ENCODE measurements at places on chromosomes 3 and 15.

DNA sequence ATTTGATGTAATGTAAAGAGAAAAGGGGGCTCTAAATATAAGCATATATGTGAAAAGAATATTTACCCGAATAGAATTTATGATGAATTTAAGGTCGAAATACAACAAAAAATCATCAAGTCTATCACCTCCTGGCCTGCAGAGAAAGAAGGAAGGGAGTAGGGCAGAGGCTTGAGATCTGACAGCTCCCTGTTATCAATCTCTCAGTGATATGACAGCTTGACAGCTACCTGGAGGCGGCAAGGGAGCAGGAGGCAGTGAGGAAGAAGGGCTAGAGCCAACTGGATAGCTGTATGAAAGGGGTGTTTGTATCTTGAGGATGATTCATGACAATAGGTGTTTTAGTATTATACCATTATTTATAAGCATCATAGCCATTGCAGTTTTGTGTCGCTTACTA lies 299.8 kb upstream of the DNAJC19 start:
- no peak for DNase-seq

DNA sequence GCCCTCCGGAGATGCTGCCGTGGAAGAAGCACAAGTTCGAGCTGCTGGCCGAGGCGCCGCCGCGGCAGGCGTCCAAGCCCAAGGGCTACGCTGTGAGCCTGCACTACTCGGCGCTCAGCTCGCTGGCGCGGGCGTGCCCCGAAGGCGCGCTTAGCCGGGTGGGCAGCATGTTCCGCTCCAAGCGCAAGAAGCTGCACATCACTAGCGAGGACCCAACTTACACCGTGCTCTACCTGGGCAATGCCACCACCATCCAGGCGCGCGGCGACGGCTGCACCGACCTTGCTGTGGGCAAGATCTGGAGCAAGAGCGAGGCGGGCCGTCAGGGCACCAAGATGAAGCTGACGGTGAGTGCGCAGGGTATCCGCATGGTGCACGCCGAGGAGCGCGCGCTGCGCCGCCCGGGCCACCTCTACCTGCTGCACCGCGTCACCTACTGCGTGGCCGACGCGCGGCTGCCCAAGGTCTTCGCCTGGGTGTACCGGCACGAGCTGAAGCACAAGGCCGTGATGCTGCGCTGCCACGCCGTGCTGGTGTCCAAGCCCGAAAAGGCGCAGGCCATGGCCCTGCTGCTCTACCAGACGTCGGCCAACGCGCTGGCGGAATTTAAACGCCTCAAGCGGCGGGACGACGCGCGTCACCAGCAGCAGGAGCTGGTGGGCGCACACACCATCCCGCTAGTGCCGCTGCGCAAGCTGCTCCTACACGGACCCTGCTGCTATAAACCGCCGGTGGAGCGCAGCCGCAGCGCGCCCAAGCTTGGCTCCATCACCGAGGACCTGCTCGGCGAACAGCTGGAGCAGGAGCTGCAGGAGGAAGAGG lies 1.3 kb downstream of the FAM43A start:
- peak; percentile 81 for DNase-seq

GRCh38 chr3:5020242-5020722 lies 41.0 kb downstream of the BHLHE40 start:
- no peak for DNase-seq

GRCh38 chr3:48648188-48648850 lies 13.1 kb upstream of the SLC26A6 start:
- DNase-seq: no peak

DNA sequence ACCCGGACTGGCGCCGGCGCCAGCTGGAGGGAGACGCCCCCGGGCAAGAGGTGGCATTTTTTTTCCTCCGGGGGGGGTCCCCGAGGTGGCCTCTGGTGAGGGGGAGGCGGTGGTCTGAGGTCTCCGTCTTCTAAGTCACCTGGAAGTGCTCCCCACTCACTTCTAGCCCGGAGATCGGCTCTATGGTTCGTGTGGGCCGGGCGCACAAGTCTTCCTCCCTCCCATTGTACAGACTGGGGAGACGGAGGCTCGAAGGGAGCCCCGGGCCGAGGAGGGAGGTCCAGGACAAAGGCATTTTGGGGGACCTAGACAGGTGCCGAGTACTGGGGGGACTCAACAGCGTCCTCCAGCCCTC lies 4.4 kb downstream of the GATA2 start:
- no peak for DNase-seq

GRCh38 chr3:58473275-58473674 lies 18.6 kb upstream of the KCTD6 start:
- DNase-seq: peak; percentile 51

GRCh38 chr3:71984843-71985613 lies 200.1 kb upstream of the PROK2 start:
- DNase-seq: no peak

DNA sequence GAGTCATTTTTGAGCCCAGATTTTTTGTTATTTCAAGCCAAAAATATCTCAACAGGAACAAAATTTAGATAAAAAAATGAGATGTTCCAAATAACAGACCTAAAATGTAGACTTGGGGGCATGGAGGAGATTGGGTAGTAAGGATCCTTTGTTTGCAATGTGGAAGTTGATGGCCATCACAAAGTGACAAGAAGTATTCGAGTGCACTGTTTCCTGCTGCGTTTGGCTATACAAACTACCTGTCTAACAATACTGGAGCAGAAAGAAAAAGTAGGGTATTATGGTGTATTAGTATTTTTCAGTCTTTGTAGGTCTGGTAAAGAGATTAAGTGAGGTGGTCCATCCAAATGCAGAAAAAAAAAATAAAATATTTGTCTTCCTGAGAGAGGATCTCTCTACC lies 284.2 kb downstream of the C3orf38 start:
- no peak for DNase-seq

DNA sequence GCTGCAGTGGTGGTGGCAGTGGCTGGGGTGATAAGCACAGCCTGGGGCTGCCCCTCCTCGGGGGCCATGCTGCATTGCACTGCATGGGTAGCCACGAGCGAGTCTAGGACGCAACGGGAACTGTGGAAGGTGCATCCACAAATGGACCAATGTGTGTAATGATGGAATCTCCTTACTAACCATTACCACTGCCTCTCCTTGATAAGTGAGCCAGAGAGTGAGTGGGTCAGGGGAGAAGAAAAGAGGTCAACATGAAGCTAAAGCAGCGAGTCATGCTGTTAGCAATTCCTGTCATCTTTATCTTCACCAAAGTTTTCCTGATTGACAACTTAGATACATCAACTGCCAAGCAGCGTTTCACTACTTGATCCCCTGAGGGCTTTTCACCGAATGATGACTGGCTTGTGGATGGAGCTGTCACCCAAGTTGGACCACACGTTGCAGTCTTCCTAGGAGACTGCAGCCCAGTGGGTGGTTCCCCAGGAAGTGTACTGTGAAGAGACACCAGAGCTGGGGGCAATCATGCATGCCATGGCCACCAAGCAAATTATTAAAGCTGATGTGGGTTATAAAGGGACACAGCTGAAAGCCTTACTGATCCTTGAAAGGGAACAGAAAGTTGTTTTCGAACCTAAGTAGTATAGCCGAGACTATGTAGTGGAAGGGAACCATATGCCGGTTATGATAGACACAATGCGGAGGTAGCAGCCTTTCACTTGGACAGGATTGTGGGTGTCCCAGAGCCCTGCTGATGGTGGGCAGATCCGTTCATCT lies 20.6 kb downstream of the SAMD7 start:
- no peak for DNase-seq

DNA sequence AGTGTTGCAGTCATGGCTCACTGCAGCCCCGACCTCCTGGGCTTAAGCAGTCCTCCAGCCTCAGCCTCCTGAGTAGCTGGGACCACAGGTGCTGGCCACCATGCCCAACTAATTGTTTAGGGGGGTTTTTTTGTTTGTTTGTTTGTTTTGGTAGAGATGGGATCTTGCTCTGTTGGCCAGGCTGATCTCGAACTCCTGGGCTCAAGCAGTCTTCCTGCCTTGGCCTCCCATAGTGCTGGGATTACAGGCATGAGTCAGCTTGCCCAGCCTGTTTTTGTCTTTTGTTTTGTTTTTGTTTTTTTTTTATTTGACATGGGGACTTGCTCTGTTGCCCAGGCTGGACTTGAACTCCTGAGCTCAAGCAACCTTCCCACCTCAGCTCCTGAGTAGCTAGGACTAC lies 17.4 kb downstream of the NDUFB5 start:
- DNase-seq: no peak

DNA sequence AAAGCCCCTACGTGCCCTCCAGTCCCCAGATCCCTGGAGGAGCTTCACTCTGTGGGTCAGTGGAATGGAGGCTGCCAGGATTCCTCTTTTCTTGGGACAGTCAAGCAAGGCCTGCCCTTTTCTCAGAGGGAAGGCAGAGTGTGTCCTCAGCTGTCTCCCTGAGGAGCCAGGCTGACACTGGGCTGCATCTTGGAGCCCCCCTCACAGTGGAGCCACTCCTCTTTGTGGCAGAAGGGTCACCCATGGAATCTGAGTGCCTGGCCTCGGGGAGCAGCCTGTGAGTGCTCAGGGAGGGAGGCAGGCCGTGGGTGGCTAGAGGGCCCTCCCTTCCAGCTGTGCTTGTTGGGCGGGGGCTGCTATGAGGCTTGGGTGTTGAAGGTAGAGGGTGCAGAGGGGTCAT lies 41.2 kb downstream of the BOC start:
- DNase-seq: no peak

DNA sequence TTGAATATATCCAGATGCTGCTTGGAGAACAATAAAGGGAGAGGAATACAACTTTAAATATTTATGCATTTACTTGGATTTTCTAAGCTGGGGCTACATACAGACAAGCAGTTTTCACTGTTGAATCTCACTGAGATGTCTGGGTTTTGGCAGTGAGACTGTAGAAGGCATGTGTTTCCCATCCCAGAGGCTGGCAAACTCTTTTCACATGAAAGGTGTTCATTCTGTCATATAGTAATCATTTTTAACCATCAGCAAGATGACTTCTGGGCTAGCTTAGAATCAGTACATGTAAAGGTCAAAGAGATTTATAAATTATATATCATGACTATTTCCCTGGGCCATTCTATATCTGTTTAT lies 218.7 kb upstream of the SGO1 start:
- DNase-seq: no peak

- DNase-seq: no peak
Measured at GRCh38 chr3:182596676-182597410, 196.5 kb upstream of the ATP11B start.

- no peak for DNase-seq
Measured at GRCh38 chr15:65327651-65328393, 23.3 kb downstream of the RNU5B-1 start.

DNA sequence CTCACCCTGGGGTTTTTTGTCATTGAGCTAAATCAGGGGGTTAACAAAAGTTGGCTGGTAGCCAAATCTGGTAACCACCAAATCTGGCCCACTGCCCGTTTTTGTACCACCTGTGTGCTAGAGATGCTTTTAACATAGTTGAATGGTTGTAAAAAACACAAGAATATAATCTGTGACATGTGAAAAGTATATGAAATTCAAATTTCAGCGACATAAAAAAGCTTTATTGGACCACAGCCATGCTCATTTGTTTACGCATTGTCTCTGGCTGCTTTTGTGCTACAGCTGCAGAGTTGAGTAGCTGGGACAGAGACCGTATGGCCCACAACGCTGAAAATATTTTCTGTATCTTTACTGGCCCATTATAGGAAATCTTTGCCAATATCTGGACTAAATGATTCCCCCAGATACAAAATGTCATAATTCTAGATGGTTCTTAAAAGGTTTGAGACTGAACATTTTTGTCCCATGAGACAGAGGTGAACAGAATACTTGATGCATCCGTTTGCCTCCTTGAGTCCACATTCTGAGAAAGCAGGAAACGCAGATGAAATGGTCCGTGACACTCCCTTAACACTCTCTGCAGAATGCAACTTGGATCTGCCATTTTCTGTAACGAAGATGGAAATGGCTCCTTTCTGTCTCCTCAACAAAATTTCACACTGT lies 120.9 kb upstream of the PDZRN3 start:
- DNase-seq: peak; percentile 69

GRCh38 chr3:64026346-64026745 lies 3.1 kb upstream of the PSMD6 start:
- no peak for DNase-seq

GRCh38 chr3:143328451-143328850 lies 208.9 kb downstream of the CHST2 start:
- DNase-seq: peak; percentile 12

- no peak for DNase-seq
Measured at GRCh38 chr3:48403533-48404439, 26.1 kb downstream of the PLXNB1 start.

DNA sequence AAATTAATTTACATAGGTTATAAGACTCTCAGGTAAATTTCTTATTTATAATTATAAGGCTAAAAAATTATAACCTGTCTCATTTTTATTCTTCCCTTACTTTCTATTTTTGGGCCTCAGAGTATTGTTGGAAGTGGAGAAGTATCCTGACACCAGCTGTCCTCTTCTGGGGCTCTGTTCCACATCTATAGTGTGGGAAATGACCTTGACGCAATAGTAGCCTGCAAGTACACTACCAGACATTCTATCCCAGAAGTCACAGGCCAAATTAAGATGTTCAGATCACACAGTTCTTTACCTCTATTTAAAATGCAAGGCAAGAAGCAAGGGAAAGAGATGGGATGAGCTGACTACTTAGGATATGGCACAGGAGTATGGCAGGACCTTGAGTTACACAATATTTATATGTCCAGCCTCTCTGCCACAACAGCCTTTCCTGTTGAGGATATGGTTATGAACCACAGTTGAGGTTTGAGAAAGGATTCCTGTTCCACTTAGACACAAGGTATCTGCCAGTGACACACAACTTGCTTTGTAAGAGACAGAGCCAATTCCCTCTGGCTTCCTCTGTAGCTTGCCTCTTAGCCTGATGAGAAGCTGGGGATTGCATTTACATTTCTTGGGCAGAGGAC lies 158.0 kb upstream of the IL12A start:
- no peak for DNase-seq

DNA sequence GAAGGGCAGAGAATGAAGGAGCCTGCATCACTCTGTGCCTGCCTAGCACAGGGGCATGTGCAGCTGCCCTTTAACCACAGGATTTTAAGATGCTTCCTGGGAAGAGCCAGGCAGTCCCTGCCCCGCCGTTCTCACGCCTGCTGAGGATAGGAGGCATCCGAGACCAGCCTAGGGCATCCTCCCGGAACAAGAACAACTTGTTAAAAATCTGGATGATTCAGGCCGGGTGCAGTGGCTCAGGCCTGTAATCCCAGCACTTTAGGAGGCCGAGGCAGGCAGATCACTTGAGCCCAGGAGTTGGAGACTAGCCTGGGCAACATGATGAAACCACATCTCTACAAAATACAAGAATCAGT lies 15.2 kb downstream of the NRROS start:
- DNase-seq: no peak

- no peak for DNase-seq
Measured at GRCh38 chr3:133973249-133973980, 56.3 kb downstream of the SLCO2A1 start.

- peak; percentile 44 for DNase-seq
Measured at GRCh38 chr3:178602856-178603255, 66.6 kb downstream of the KCNMB2 start.

DNA sequence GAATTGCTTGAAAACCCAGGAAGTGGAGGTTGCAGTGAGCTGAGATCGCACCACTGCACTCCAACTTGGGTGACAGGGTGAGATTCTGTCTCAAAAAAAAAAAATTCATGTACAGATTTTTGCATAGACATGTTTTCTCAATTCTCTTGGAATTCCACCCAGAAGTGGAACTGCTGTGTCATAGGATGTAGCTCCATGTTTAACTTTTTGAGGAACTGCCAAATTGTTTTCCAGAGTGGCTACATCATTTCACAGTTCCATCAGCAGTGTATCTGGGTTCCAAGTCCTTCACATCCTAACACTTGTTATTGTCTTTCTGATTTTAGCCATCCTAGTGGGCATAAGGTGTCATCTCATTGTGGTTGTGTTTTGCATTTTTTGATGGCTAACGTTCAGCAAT lies 9.9 kb downstream of the CAPN7 start:
- no peak for DNase-seq

- DNase-seq: no peak
Measured at GRCh38 chr15:95051861-95052260, 820.5 kb downstream of the MCTP2 start.
